Left hindlimb (tissue), 1 donor: ENCODE measurements at places on chromosomes 7 and 10.

DNA sequence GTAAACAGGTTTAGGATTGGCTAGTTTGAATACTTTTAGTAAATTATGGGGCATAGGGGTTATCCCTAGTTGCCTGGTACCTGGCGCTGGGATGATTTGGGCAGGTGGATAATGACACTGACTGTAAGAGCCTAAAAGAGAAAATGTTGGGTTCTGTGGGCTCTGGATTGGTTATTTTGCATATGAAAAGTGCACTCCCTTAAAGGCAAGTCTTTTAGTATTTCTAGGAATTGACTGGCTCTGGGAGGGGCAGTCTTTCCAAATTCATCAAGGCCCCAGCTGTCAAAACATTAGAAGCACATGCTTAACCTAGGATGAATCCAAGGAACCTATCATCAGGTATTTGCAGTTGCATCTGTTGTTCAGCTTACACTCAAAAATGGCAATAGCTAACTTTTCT is 454.6 kb upstream of the SORCS1 start:
- no peak for DNase-seq

GRCh38 chr7:34875481-34875880 is 161.8 kb downstream of the DPY19L1 start:
- no peak for DNase-seq

GRCh38 chr7:135601182-135601581 is 43.5 kb downstream of the NUP205 start:
- no peak for DNase-seq

DNA sequence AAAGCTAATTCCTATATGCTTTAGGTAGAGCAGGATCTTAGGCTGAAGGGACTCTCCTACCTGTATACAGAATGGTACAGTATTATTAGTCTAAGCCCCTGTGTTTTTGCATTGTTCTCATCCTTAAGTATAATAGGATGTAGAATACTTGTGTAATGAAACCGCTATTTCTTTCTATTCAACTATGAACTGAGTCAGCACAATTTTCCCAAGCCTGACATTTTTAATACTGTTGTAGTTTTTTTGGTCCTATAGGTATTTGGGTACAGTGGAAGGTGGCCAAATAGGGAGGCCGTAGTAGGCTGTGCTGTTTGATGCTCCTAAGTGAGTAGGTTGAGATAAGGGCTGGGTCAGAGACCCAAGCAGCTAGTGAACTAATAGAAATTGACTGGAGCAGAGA is 205.1 kb downstream of the MACC1 start:
- no peak for DNase-seq

DNA sequence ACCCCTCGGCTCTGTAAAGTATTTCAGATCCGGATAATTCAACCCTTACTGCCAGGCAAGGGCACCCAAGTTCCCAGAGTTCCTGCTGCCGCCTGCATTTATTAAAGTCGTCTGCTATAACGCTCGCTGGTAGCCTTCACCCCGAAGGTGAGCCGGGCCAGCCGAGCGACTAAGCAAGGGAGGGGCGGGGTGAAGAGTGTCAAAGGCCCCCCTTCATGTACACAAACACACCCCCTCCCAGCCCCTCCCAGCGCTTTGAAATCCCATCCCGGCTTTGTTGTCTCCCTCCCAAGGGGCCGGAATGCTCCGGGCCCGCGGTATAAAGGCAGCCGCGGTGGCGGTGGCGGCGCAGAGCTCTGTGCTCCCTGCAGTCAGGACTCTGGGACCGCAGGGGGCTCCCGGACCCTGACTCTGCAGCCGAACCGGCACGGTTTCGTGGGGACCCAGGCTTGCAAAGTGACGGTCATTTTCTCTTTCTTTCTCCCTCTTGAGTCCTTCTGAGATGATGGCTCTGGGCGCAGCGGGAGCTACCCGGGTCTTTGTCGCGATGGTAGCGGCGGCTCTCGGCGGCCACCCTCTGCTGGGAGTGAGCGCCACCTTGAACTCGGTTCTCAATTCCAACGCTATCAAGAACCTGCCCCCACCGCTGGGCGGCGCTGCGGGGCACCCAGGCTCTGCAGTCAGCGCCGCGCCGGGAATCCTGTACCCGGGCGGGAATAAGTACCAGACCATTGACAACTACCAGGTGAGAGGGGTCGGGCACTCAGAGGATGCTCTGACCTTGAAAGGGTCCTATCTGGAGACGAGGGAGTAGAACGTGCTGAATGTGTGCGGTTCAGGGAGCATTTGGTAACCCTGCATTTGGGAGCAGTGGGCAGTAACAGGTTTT is at the start of gene DKK1:
Gene DKK1 (plus strand): TSS at position 349 of the 889 bp plus-strand sequence. CDS start 154 bp downstream, at position 503.
- DNase-seq = peak; percentile 61

GRCh38 chr10:104255311-104255981 is 754 bp downstream of the GSTO1 start:
- DNase-seq = peak; percentile 34

DNA sequence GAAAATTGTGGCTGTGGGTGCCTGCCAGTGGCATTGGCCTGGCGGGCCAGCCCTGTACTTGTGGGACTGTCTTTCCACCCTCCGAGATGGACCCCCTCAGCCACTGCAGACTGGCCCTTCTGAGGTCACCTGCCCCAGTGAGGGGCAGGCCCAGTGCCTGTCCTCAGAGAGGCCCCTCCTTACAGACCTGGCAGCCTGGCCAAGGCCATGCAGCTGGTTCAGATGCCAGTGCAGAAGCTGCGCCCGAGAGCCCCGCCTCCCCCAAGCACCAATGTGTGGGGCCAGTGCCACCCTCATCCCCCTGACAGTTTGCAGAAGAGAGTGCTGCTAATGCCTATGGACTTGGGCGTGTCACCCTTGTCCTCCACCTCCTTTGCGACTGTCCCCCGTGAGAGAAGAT is 10.0 kb downstream of the ZNF316 start:
- peak; percentile 24 for DNase-seq

DNA sequence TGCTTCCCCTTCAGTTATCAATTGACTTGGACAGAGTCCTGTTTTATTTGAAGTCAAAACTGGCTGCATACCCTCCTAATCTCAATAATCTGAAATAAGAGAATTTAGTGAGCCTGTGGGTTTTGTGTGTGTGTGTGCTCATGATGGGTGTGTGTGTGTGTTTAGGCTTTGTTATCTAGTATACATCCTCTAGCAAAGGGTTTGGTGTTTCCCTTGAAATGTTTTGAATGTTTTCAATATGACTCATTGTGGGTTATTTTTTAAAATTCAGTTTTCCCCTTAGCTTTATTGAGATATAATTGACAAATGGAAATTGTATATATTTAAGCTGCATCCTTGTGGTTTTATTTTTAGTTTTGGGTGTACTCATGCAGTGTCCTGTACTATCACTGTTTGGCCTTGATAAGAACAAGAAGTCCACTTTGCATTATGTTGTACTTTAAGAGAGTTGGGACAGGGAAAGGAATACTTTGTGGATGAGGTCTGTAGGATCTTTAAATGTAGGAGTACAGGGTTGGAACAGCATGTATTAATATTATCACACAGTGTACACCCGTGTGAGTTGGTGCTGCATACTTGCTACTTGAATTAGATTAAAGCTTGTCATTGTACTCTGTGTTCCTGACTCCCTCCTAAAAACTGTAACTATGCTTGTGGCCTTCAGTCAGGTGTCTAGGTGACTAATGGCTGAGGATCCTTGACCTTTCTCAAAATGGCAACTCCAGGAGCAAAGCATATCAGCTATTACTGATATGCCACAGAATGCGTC is 58.3 kb downstream of the VCL start:
- no peak for DNase-seq

DNA sequence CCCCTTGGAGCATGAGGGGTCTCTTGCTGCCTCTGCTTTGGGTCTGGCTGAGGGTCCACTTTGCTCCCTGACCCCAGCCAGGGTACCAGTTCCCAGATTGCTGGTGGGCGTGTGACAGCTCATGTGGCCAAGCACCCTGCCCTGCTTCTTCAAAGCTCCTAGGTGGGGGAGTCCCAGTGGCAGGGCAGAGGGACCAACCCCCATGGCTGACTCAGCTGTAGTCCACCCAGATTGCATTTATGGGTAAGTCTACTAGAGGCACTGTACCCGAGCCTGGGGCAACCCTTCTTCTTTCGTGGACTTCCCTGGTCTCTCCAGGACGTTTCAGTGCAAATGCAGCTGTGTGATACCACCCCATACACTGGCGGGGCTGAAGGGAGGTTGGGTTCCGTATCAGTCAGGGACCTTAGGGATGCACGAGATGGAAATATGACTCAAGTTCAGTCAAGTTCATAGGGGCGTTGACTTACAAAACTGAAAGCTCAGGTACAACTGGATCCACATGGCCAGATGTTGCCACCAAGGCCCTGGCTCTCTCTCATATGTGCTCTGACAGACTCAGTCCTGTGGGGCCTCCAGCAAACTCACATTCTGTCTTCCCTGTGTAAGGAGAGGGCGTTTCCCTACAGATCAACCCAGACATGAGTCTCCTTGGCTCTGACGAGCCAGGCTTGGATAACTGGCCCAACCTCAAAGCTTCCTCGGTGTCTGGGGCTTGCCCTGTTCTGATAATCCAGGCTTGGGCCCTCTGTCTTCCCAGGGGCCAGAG is 13.6 kb downstream of the PTPRE start:
- no peak for DNase-seq

- DNase-seq = no peak
These were observed 42.5 kb upstream of the FZD8 start for GRCh38 chr10:35684586-35684985.

- DNase-seq = peak; percentile 82
These were observed at the start of gene ADAMTS14 for GRCh38 chr10:70672165-70673042. ADAMTS14 (plus strand) TSS chr10:70672506; CDS start chr10:70672803, 297 bp downstream.

DNA sequence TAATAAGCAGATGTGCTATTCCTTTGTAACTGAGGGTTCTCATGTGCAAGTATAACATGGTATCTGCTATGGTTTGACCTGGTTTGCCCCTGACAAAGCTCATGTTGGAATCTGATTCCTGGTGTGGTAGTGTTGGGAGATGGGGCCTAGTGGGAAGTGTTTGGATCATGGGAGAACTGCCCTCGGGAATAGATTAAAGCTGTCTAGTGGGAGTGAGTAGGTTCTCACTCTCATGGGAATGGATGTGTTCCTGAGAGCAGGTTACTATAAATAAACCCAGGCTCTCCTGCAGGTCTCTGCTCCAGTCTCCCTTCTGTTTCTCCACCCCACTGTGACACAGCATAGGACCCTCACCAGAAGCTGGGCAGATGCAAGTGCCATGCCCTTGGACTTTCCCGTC is 97.7 kb downstream of the ATE1 start:
- no peak for DNase-seq

DNA sequence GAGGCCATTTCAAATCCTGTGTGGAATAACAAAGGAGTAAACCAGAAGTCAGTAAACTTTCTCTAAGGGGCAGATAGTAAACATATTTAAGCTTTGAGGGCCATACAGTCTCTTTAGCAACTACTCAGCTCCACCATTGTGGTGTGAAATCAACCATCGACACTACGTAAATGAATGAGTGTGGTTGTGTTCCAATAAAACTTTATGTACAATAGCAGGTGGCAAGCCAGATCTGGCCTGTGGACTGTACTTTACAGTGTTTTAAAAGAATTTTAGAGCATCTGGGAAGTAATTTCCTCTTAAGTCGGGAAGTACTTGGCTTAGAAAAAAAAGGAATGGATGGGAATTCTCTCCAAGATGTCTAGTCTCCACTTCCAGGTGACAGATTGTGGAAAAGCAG is 71.3 kb downstream of the ARHGAP22 start:
- no peak for DNase-seq

GRCh38 chr10:115432188-115432819 is 339.1 kb downstream of the ATRNL1 start:
- no peak for DNase-seq

DNA sequence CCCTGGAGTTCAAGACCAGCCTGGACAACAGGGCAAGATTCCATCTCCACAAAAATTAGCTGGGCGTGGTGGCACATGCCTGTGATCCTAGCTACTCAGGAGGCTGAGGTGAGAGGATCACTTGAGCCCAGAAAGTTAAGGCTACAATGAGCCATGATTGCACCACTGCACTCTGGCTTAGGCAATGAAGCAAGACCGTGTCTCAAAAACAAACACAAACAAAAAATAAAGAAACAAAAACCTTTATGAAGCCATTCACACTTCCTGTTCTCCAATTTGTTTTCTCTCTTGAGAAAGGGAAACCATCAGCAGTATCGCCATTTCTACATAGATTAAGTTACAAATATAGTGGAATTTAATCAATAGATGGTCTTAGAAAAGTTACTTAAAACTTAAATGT is 19.8 kb downstream of the YME1L1 start:
- DNase-seq = no peak

GRCh38 chr7:158672975-158673374 is 31.6 kb downstream of the NCAPG2 start:
- DNase-seq = no peak

DNA sequence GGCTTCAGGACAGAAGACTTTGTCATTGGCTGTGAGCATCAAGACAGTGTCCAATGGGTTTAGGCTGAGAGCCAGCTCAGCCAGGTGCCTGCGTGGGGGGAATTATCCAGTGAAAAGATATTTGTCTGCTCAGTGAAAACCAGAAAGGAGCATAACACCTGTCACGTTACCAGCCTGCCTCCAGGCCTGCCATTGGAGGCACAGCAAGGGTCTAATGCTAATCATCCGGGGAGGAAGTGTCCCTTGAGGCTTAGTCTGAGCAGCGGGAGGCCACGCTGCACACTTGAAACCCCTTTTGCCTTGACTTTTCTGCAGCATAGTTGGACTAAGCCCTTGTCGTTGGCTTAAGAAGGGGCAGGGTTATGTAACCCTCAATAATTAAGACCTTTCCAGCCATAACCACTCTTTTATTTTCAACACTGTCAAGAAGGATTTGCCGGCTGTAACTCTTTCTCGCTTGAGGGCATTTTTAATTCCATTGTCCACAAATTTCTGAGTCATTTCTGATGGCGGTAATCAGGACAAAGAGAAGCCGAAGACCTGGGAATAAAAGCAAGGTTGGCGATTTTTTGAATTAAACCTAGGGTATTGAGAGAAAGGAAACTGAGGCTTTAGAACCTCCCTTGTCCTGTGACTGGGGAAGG is 639.6 kb upstream of the FOXK1 start:
- no peak for DNase-seq

DNA sequence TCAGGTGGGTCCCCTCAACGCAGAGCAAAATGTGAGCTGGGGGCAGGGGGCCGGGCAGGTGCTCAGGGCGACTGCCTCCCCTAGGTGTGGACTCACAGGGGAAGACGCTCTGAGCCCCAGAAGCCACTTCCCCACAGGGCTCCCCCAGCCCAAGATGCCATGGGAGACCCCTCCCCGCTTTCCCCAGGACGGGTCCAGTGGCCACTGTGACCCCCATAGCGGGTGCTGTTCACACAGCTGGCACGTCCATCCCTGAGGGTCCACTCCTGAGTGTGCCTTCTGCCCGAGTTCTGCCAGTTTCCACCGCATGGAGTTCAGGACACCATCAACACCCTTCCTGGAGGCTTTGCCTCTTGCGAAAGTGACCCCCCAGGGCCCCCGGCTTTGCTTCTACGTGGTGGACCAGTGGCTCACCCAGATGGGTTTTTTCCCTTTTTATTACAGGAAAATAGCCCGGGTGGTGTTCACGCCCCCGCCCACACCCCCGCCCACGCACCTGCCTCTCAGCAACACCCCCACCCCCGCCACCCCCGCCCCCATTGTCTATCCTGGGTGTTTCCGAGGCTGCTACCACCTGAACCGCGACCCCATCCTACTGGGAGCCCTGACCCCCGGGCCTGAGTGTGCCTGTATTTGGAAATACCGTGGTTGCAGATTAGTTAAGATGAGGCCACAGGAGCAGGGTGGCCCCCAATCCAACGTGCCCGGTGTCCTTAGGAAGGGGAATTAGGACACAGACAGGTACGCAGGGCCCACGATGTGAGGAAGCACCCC is 32.0 kb downstream of the ADAP1 start:
- no peak for DNase-seq

GRCh38 chr7:137961200-137962177 is 40.4 kb downstream of the CREB3L2 start:
- no peak for DNase-seq

- DNase-seq = no peak
These were observed 152.0 kb upstream of the NRBF2 start for GRCh38 chr10:62981096-62981495.
